ENCODE measurements at places on chromosomes 3 and 15.

DNA sequence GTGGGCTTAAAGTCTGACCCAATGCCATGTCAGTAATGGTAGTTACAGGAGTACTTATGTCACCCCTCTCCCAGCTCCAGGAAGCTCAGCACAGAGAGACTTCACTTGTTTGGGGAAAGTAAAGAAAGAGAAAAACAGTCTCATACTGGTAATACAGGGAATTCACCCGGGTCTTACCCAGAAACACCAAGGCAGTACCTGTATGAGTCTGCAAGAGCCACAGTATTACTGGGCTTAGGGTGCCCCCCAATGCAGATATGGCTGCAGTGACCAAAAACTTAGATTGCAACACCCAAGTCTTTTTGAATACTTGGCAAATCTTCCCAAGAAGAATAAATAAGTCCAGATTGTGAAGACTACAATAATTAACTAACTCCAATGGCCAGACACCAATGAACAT lies 622.1 kb downstream of the IGSF11 start:
- DNase-seq, result no peak

DNA sequence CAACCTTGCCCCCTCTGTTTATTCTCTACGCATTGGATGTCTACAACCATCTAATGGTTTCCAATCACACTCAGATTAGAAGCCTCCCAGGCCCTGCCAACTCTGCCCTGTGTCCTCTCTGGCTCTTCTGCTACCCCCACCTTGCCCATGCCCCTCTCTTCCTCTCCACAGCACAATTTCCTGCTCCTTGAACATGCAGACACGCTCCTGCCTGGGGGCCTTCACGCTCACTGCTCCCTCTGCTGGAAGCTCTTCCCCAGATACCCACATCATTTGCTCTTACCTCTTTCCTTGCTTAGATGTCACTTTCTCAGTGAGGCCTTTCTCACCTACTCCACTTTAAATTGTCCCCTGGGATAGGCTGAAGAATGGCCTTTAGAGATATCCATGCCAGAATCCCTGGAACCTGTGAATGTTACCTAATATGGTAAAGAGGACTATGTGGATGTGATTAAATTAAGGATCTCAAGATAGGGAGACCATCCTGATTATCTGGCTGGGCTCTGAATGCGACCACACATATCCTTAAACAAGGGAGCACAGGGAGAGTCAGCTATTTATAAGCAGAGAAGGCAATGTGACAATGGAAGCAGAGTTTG lies 9.9 kb downstream of the KY start:
- no peak for DNase-seq

- no peak for DNase-seq
These were observed 4.1 kb upstream of the COL6A5 start for GRCh38 chr3:130341388-130341787.

GRCh38 chr3:66477856-66478255 lies 23.0 kb downstream of the LRIG1 start:
- no peak for DNase-seq

DNA sequence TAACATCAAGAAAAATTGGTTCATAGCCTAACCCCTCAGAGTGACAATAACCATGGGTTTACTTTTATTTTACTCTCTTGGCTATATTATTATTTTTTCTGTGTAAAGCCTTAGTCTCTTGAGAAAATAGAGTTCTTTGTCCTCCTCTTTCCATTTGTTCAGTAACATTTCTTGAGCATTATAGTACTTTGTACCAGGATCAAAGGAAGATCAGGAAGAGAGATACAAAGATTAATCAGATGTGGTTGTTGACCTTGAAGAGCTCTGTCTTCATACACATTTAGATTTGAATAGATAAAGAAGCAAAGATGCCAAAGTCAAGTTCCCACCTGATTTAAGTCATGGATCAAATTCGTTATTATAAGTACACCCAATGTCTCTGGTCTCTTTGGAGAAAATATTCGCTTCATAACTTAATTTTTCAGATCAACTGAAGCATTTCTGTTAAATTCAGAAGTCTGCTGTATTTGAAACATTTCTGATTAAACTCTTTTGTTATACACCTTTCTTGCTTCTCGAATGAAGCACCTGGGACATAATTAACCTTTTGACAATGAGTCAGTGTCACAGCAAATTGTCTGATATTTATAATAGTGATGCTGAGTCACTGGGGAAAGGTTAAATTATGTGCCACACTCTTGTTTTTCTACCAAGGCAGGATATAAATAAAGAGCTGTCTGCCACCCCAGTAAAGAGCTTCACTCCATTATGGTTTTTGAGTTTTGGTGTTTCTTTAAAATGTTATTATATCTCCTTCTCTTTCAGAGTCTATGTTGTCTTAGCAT lies 100.2 kb downstream of the GHSR start:
- DNase-seq, result no peak

GRCh38 chr15:77573802-77574201 lies 58.9 kb downstream of the LINGO1 start:
- no peak for DNase-seq
